Kasumi-1 (cell line): ENCODE measurements at places on chromosomes 1 and 21.
A peak's percentile ranks its signal among the peaks of the same experiment; 100 is the strongest.

- peak; percentile 72 for DNase-seq
These were observed 6.9 kb upstream of the TMEM269 start for GRCh38 chr1:42777852-42778251.

GRCh38 chr1:209870151-209870831 is 42.5 kb downstream of the UTP25 start:
- DNase-seq = no peak

- no peak for DNase-seq
These were observed 36.3 kb downstream of the DMAP1 start for GRCh38 chr1:44249543-44249942.

DNA sequence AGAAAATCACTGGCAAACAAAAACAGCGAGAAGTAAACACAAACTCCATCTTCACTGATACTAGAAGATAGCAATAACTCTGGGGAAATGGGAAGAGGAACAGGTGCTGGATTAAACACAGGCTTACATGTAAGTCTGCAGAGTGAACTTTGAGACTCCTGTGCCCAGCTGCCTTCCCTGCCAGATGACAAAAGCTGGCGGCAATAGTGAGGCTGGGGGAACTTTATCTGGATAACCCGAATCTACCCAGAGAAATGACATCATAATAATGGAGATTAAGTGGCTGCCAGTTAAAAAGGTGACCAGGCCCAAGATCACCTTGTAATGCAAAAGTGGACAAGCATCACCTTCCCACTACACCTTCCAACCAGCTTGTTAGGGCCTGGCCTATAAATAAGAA is 184.5 kb downstream of the CHRM3 start:
- DNase-seq = no peak

- DNase-seq = no peak
These were observed 50.3 kb downstream of the MYSM1 start for GRCh38 chr1:58649555-58649954.

- no peak for DNase-seq
These were observed 22.7 kb downstream of the RIT1 start for GRCh38 chr1:155888481-155888880.

DNA sequence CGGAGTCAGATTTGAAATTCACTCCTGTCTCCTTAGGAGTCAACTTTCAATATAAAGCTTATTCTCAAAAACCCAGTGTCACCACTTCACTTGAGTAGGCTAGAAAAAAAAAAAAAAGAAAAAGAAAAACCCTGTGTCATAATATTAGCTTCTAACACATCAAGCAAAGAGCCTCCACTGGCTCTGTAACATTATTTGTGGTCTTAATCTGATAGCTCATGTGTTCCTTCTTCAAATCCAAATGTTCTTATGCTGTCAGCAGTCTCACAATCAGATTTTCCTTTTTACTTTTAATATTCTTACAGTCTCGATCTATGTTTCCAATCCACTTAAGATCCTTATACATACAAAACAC is 26.1 kb upstream of the PSMG1 start:
- no peak for DNase-seq

DNA sequence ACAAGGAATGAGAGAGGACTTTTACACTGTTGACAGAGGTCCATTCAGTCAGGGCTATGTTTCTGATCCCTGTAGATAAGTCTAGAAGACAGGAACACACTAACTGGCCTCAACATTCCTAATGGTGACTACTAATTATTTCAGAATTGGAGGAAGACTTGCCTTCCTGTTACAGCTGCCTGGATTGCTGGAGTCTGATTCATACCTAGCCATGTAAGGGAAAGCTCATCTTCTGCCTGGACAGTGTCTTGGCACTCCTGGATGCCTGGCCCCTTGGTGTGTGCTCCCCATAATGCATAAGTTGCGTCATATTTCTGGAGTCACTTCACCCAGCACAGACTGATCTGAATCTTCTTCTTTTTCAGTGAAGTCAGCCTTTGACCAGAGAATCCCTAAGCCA is 326.0 kb upstream of the RUNX1 start:
- no peak for DNase-seq

DNA sequence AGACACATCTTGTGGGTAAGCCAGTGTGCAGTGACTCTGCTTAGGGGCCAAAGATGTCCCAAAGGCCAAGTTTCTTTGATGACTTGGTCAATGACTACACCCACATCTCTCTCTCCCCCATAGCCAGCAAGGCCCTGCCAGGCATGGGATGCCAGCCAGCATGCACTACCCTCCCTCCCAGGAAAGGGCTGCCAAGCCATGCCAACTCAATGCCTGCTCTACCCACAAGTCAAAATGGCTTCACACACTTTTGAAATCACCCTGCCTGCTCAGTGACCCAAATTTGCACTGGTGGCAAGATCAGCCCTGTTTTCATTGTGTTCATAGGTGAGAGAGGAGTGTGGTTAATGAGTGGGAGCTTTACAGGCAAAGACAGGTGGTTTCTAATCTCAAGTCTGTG is 112.5 kb downstream of the MATN1 start:
- DNase-seq = no peak

GRCh38 chr1:64598100-64598571 is 128.2 kb downstream of the CACHD1 start:
- DNase-seq = no peak

DNA sequence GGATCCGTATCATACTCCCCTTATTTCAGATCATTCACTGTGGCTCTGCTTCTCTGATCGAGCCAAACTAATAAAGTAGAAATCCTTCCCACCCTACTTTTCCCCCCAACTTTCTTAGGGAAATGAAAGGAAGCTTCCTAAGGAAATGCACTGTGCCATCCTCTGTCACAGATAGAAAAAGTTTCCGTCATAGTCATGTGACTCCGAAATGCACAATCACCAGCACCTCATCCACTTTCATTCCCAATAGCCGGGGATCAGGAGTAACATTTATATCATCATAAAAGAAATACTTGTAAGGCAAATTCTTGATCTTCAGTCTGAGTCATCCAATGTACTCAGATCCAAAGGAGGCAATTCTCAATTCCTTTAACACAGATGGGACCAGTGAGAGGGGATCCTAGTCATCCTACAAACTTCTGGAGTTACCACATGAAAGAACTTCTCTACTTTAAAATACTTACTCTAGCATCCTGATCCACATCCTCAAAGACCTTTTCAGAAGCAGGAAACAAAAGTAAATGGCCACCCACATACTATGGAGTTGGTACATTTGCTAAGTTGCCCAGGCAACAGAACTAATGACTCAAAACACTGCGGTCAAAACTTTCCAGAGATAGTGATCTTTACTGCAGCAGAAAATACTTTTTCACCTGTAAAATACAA is 97.8 kb upstream of the ZC3H11B start:
- DNase-seq = no peak

GRCh38 chr1:8858112-8858668 is 20.3 kb downstream of the ENO1 start:
- peak; percentile 94 for DNase-seq

DNA sequence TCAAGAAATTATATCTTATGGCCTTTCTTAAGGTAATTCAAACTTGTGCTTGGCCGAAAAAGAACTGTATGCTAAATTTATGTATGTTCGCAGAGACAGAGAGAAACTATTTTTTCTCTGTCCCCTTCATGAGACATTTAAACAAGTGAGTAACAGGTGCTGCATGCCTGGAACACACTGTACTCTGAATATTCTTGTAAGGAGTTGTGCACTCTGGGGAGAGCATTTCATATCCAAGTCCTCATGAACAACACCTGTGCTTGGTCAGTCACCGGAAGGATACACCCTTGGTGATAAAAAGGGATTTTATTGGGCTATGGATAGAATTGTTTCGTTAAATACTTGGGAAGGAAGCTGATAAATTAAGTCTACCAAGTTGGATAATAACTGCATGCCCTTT is 220.8 kb upstream of the NRIP1 start:
- DNase-seq = no peak

GRCh38 chr1:150365941-150366340 is 2.0 kb downstream of the RPRD2 start:
- DNase-seq = peak; percentile 46

DNA sequence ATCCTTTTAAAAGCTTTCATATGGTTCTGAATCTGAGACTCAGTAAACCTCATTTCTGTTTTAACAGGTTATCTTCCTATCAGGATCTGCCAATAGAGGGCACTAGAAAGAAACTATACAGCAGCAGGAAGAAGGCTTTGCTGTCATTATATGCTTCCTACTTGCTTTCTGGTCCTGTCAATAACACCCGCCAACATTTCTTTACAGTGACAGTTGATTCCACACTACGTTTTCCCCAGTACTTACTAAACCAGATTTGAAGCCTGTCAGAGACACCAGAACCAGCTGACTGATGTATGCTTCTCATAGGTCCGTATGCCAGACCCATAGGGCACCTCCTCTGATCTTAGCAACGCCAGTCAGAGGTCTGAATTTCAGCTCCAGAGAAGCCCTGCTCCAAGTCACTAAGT is 341.0 kb upstream of the NEGR1 start:
- peak; percentile 72 for DNase-seq

DNA sequence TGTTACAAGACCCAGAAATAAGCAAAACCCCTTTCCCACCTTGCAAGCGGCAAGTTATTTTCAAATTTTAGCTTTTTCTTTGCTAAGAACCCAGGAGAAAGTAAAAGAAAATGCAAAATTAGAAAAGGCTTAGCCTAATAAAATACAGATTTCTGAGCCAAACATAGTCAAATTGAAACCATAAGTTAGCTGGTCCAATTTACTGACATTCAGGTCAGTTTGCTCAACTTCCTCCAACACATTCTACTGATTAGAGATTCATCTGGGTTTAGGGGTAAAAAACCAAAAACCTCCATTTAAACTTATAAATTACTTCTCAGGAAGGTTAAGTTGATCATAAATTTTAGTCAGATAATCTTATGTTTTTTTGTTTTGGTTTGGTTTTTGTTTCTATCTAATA is 701.8 kb upstream of the CXADR start:
- DNase-seq = no peak

DNA sequence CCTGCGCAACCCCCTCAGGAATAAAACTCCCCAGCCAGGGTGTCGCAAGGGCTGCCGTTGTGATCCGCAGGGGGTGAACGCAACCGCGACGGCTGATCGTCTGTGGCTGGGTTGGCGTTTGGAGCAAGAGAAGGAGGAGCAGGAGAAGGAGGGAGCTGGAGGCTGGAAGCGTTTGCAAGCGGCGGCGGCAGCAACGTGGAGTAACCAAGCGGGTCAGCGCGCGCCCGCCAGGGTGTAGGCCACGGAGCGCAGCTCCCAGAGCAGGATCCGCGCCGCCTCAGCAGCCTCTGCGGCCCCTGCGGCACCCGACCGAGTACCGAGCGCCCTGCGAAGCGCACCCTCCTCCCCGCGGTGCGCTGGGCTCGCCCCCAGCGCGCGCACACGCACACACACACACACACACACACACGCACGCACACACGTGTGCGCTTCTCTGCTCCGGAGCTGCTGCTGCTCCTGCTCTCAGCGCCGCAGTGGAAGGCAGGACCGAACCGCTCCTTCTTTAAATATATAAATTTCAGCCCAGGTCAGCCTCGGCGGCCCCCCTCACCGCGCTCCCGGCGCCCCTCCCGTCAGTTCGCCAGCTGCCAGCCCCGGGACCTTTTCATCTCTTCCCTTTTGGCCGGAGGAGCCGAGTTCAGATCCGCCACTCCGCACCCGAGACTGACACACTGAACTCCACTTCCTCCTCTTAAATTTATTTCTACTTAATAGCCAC is 696 bp downstream of the TGFB2 start:
- DNase-seq = peak; percentile 58

DNA sequence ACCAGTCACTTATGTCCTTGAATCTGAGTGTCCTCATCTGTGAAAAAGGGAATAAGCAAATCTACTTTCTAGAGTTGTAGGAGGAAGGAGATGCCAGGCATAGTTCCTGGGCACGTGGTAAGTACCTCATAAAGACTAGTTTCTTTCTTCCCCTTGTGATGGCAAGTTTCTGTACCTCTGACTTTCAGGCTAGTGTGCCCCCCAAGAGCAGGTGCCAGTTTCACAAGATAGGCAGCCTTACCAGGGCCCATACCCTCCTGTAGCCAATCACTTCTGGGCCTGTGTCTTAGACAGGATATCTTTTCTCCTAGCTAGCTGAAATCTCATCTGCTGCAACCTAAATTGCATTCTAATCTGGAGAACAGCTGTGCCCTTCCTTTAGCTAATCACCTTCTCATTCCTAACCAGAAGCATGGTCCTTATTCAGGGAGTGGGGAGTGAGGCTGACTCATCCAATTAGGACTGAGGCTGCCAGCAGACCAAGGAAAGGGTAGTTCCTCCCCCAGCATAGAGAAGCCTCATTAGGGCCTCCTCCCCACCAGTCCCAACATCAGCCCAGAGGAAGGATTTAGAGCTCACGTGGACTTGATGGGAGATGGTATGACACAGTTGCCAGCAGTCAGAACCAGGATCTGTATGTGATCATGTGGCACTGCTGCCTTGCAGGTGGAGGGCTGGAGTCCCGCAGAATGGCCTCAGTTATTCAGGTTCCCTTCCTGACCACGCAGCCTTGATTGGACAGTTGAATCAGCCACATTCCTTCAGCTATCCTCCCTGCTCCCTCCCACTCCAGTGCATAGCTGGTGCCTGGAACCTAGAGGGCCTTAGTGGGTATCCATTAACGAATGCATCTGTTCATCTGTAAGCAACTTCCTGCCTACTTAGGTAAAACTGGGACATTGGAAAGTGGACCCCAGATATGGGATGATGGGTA is 7.9 kb downstream of the KLHDC8A start:
- DNase-seq = no peak

GRCh38 chr1:27574001-27574781 is 29.8 kb downstream of the AHDC1 start:
- no peak for DNase-seq

GRCh38 chr1:231919886-231920285 is 293.3 kb downstream of the DISC1 start:
- DNase-seq = no peak

GRCh38 chr1:161082996-161083747 is 6.2 kb downstream of the NECTIN4 start:
- no peak for DNase-seq

DNA sequence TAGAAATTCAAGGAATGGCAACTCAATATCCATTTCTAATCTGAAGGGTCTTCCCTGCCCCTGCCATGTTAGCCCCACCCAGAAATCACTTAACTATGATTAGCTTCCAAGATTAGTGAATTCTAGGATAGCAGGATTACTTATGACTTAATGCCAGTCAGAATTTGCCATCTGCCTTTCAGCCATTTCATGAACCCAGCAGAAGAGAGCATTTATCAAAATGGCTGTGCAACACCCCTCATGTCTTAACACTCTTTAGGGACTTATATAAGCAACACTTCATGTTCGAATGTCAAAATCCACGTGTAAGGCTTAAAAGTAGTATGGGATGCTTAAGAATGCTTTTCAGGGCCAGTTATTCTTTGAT is 288.5 kb downstream of the NFIA start:
- no peak for DNase-seq

GRCh38 chr1:159261721-159262494 is 40.2 kb upstream of the FCER1A start:
- no peak for DNase-seq

DNA sequence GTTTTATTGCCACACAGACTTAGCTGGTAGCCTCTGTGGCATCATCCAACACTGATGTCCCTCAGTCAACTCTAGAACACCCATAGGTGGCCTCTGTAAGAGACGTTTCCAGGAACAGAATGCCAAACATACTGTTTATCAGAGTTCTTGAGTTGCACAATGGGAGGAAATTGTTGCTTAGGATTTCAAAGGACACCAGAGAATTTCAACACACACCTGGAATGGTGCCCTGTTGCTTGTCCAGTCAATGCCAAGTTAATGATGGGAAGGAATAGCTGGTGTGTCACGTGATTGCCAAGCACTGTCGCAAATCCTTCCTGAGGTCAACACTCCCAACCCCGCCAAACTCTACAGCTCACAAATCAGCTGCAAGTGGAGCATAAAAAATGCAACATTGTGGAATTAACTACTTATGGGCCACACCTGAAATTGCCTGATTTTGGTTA is 28.6 kb upstream of the DUSP23 start:
- DNase-seq = no peak
